ENCODE measurements at places on chromosomes 1 and 21.

GRCh38 chr1:68811806-68812205, 314.9 kb upstream of the DEPDC1 start:
- H3K27ac ChIP-seq, result no peak overlapping the region
- no peaks in the 10 kb centered on the region for H3K36me3 ChIP-seq
- H3K4me1 ChIP-seq, result no peaks in the 10 kb centered on the region

GRCh38 chr1:247103859-247104591, at the start of gene ZNF669:
TSS of gene ZNF669 (minus strand) at chr1:247104356. CDS start at chr1:247104199, 157 bp downstream.
- no peaks in the 10 kb centered on the region for H3K27me3 ChIP-seq
- peaks cover 12% of the 10 kb centered on the region for H3K36me3 ChIP-seq
- peak within 1 kb of the TSS; percentile 69 for H3K4me3 ChIP-seq
- peak within 1 kb of the TSS; percentile 95 for H3K27ac ChIP-seq

DNA sequence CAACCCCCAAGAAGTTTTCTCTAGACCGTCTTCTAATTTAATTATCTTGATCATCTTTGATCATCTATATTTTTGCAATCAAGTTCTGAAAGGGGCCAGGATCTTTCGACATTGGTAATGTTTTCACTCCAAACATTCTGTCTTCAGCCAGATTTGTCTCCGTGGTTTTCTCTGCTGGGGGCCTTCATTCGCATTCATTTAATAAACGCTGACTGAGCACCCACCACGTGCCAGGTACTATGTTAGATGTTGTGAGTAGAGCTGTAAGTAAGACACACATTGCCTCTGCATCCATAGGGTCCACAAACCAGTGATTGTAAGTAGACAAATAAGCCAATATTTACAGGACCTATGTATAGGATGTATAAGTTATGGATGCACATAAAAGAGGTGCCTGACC, 134.5 kb upstream of the MROH9 start:
- H3K4me1 ChIP-seq, result no peaks in the 10 kb centered on the region
- H3K27me3 ChIP-seq, result no peaks in the 10 kb centered on the region
- no peak overlapping the region for H3K27ac ChIP-seq
- H3K36me3 ChIP-seq, result no peaks in the 10 kb centered on the region

DNA sequence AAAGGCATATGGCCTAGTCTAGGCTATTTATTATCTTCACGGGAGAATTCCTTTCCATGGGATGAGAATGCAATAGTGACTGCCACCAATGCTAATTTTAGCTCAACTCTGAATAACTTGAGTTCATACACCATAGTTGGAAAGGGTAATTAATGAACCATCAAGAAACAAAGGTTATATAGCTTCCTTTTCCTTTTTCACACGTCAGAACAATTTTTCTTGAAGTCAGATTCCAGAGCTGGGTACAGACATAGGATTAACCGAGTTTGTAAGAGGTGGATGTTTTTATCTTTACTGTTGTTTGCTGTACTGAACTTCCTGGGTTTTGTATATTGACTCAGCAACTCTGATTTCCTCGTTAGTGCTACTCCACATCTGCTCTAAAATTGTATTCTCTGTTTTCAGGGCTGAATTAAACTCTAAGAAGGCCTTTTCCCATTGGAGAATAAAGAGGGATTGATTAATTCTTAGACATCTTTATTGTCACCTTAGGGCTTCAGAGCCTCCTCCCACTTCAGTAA, 262.0 kb downstream of the NUF2 start:
- no peak for DNase-seq
- no peak overlapping the region for H3K4me3 ChIP-seq
- peaks cover 14% of the 10 kb centered on the region for H3K4me1 ChIP-seq
- no peaks in the 10 kb centered on the region for H3K27me3 ChIP-seq
- no peaks in the 10 kb centered on the region for H3K36me3 ChIP-seq
- H3K27ac ChIP-seq, result no peak overlapping the region

DNA sequence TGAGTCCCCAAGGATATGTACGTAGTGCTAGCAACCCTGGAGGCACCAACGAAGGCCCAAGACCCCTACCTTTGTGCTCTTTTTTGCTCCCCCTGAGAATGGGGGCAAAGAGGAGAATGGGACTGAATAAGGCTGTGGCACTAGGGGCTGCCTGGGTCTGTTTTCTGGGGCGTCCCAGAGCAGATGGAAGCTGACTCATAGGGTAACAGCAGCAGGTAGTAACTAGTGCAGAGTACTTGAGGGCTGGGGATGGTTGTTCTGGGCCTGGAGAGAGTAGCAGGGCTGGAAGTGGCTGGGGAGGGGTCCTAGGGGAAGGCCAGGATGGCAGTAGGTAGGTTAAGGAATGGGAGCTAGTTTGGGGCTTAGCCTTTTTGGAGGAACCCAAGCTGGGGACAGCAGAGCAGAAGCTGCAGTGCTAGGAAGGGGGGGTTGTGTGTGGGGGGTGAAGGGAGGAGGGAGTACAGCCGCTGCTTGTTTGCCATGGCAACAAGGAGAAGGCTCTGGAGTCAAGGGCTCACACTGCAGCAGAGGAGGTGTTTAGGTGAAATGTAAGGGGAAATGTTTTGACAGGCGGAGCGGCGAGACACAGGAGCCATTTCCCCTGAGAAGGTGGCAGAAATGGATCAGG, 1.8 kb downstream of the NCDN start:
- no peaks in the 10 kb centered on the region for H3K36me3 ChIP-seq
- H3K4me3 ChIP-seq, result no peak overlapping the region
- DNase-seq, result no peak
- H3K27me3 ChIP-seq, result no peaks in the 10 kb centered on the region

GRCh38 chr1:6121021-6121421, 59.1 kb downstream of the CHD5 start:
- no peaks in the 10 kb centered on the region for H3K36me3 ChIP-seq
- H3K4me1 ChIP-seq, result no peaks in the 10 kb centered on the region
- no peaks in the 10 kb centered on the region for H3K27me3 ChIP-seq
- DNase-seq, result no peak
- no peak overlapping the region for H3K27ac ChIP-seq

DNA sequence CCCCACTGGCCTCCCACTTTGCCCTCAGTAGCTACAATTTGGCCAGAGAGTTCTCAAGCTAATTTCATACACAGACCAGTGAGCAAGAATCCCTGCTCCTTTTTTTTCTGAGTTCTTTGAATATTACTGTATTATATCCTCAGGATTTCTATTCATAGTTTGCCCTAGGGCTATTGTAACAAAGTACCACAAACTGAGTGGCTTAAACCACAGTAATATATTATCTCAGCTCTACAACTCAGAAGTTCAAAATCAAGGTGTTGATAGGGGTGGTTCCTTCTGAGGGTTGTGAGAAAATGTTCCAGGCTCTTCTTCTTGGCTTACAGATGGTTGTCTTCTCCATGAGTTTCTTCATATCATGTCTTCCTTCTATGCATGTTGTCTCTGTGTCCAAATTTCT, 289.4 kb upstream of the ESRRG start:
- no peak overlapping the region for H3K4me3 ChIP-seq
- H3K4me1 ChIP-seq, result peaks cover 9% of the 10 kb centered on the region
- H3K27me3 ChIP-seq, result no peaks in the 10 kb centered on the region

DNA sequence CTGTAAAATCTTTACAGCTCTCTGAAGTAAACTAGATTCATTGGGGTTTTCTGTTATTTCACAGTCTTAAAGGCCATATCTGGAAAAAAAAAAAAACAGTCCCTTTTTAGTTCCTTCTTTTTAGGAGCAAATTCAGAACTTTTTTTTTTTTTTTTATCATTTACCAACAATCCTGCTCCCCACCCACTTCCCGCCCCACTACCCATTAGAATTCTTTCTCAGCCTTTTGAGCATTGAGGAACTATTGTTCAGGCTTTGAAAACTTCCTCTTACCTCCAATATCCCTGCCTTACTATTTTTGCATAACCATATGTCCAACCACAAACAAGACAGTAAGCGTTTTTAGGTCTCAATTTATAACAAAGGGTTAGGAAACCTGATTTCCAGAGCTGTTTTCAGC, 330.1 kb downstream of the PLPP3 start:
- no peak overlapping the region for H3K27ac ChIP-seq
- H3K36me3 ChIP-seq, result no peaks in the 10 kb centered on the region
- no peaks in the 10 kb centered on the region for H3K27me3 ChIP-seq
- H3K4me3 ChIP-seq, result no peak overlapping the region
- DNase-seq, result no peak

- no peak overlapping the region for H3K27ac ChIP-seq
- no peaks in the 10 kb centered on the region for H3K36me3 ChIP-seq
- no peak for DNase-seq
Observed at GRCh38 chr1:168236836-168237611, 11.2 kb downstream of the SFT2D2 start.

- H3K27me3 ChIP-seq, result no peaks in the 10 kb centered on the region
- DNase-seq, result no peak
- H3K4me3 ChIP-seq, result no peak overlapping the region
- peaks cover 38% of the 10 kb centered on the region for H3K4me1 ChIP-seq
- H3K27ac ChIP-seq, result no peak overlapping the region
Observed at GRCh38 chr1:93615582-93616150, 66.0 kb downstream of the BCAR3 start.

DNA sequence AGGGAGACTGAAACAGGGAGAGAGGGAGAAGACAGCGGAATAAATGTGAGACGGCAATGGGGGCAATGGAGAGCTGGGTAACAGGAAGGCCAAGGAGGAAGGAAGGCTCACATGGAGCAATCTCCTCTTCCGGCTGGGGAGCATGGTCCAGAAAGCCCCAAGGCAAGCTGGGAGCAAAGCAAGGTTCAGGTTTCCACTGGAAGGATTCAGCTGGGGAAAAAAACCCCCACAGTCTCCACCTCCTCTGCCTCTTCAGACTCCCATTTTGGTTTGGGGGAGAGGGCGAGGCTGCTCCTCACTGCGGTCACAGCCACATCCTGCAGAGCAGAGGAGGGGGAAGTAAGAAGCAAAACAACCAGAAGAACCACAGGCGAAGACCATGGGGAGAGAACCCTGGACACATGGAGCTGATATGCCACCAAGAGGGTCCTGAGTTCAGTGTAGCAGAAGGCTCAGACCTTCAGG, 650 bp downstream of the TNFAIP8L2 start:
- no peak for DNase-seq
- H3K27ac ChIP-seq, result no peak overlapping the region
- no peaks in the 10 kb centered on the region for H3K27me3 ChIP-seq
- H3K4me3 ChIP-seq, result no peak overlapping the region

GRCh38 chr1:58939666-58940370, 156.0 kb upstream of the JUN start:
- H3K27ac ChIP-seq, result no peak overlapping the region
- no peaks in the 10 kb centered on the region for H3K27me3 ChIP-seq
- no peak overlapping the region for H3K4me3 ChIP-seq

DNA sequence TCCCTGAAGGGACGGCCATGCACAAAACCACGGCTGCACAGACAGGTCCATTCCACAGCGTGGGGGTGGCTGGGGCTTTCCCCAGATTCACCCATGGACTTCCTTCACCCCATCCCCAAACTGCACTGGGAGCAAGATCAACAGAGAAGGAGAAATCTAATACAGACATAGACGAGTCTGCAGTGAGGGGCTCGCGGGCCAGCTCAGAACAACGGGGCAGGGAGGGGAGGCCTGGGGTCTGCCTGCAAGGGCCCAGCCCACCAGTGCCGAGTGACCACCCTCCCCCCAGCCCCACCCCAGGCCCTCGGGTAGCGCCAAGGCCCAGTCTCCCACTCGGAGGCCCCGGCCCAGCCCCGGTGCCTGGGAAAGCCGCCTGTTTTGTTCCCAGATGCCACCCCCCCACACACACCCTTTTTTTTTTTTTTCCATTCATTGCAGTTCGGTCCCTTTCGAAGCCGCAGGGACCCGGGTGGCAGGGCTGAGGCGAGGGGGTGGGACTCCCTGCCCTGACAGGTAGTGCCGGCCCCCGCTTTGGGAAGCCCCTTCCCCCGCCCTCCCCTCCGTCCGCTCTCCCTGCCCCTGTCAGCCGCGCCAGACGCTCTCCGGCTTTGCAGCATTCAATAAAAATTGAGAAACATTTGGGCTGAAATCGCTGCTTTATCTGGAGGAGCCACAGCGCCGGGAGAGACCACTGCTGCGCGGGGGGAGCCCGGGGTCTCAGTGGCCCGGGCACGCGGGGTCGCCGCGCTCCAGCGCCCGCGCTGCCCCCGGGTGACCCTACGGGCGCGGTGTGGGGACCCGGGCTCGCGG, 543 bp upstream of the EPHB2 start:
- DNase-seq, result peak; percentile 70
- no peaks in the 10 kb centered on the region for H3K36me3 ChIP-seq
- no peak overlapping the region for H3K4me3 ChIP-seq
- peak overlapping the region; percentile 20 for H3K27ac ChIP-seq
